Activated CD4-positive, alpha-beta T cell treated with anti-CD3 and anti-CD28 coated beads, Interleukin-2, amount 10 ng/mL, durations not matched to agents 7 days and 5 days (primary cell): ENCODE measurements at places on chromosomes 2 and 18.

GRCh38 chr18:45324495-45325113 lies 290.7 kb upstream of the SLC14A2 start:
- no peak for DNase-seq

- no peak for DNase-seq
Measured at GRCh38 chr2:79630060-79630459, 117.2 kb downstream of the CTNNA2 start.

DNA sequence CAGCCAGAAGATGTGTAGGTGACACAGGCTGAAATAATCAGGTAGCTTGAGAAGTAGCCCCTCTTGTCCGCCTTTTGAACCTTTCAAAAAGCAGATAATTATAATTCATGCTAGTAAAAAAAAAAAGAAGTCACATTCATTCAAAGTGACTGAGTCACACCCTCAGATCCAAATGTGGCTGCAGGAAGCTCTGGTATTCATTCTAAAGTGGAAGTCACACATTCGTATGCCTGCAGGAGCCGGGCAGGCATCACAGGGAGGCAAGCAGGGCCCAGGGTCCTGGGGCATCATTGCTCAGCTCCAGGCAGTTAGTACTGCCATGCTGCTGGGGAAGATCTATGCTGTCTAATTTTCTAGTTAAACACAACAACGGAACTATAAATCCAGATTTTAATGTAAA lies 21.7 kb upstream of the RAB11FIP5 start:
- no peak for DNase-seq

GRCh38 chr2:189291460-189291859 lies 111.9 kb upstream of the COL5A2 start:
- no peak for DNase-seq

DNA sequence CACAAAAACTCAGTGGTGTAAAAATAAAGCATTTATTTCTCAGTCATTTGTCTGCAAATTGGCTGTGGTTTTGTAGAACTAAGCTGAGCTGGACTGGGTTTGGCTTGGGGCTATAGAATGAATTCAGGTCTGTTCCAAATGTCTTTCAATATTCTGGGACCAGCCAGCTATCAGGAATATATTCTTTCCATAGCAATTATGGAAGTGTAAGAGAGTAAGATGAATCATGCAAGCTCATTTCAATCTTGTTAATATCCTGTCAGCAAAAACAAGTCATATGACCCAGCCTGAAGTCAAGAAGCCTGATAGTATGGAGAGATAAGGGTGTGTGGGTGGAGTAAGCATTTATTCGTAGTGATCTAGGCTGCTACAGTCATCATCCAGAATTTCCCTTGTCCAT lies 481.0 kb upstream of the CDH2 start:
- DNase-seq: no peak

GRCh38 chr2:43155851-43156411 lies 70.5 kb downstream of the ZFP36L2 start:
- DNase-seq: no peak

DNA sequence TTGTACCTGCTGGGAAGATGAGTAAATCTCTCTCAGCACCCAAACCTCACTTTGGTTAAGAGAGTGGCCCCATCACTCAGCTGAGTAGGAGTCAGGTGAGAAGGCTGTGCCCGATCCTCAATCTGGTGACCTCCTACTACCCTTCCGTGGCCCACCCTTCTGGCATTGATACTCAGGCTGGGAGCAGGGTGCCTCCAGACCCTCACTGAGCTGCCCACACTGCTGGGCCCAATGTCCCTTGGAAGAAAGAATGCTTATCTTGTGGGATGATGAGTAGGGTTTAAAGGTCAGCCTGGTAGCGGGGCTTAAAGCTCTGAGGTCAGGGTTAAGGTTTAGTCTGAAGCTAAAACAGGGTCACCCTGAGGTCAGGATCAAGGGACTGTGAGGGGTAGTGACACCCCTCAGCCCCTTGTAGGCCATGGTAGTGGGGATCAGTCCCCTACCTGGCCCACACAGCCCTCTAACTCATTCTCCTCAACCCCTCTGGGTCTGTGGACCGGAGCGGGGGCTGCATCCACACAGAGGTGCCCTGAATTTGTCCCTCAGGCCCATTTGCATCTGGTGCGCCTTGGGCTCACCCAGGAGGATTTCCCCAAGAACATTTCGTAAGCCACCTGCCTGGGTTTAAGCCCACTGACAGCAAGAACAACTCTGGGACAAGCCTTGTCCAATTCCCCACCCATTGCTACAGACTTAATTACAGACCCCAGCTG lies 123.8 kb downstream of the CYP26B1 start:
- DNase-seq: no peak

- no peak for DNase-seq
Measured at GRCh38 chr2:178469219-178469849, 9.1 kb downstream of the FKBP7 start.
